Neural progenitor cell (in vitro differentiated cells): ENCODE measurements at places on chromosomes 11 and 22. TPM values are rescaled to one million over a fixed set of nuclear protein-coding genes. Genes with fewer than 3 reads are reported as not detected.

GRCh38 chr11:34443136-34443535, 4.4 kb downstream of the CAT start:
- no peaks in the 10 kb centered on the region for H3K27me3 ChIP-seq
- no peaks in the 10 kb centered on the region for H3K36me3 ChIP-seq
- no peak overlapping the region for H3K4me3 ChIP-seq
- H3K4me1 ChIP-seq = no peaks in the 10 kb centered on the region

- H3K4me1 ChIP-seq = no peaks in the 10 kb centered on the region
- no peak overlapping the region for H3K4me3 ChIP-seq
- peaks cover 15% of the 10 kb centered on the region for H3K36me3 ChIP-seq
Measured at GRCh38 chr11:76491644-76492043, 46.8 kb downstream of the EMSY start.

DNA sequence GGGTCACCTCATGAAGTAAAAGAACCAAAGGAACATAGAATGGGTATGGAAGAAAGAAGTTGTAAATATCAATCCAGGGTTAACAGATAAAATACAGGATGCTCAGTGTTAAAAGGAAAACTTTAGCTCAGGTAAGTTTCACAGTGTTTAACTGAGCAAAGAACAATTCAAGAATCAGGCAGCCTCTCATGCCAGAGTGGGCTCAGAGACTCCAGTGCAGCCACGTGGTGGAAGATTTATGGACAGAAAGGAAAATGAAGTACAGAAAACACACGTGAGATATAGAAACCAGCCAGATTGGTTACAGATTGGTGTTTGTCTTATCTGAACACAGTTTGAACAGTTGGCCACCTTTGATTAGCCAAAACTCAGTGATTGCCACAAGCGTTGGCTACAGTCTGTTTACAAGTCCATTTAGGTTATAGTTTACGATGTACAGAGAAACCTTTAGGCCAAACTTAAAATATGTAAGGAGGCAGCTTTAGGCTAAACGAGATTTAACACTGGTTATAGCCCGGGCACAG, 9.1 kb downstream of the AP5B1 start:
- no peaks in the 10 kb centered on the region for H3K27me3 ChIP-seq
- no peak overlapping the region for H3K4me3 ChIP-seq
- no peaks in the 10 kb centered on the region for H3K4me1 ChIP-seq

GRCh38 chr11:43576803-43577521, 103.6 kb upstream of the HSD17B12 start:
- H3K4me3 ChIP-seq = peak overlapping the region; percentile 3
- peaks cover 100% of the 10 kb centered on the region for H3K27me3 ChIP-seq
- no peak overlapping the region for H3K27ac ChIP-seq
- DNase-seq = peak; percentile 93

- DNase-seq = no peak
- no peak overlapping the region for H3K4me3 ChIP-seq
- no peaks in the 10 kb centered on the region for H3K27me3 ChIP-seq
- peaks cover 16% of the 10 kb centered on the region for H3K4me1 ChIP-seq
Measured at GRCh38 chr22:41695211-41695610, 4.1 kb upstream of the MEI1 start.

GRCh38 chr11:117885777-117886176, 9.3 kb upstream of the FXYD6 start:
- H3K27ac ChIP-seq = no peak overlapping the region
- H3K36me3 ChIP-seq = no peaks in the 10 kb centered on the region
- H3K4me3 ChIP-seq = no peak overlapping the region

- H3K36me3 ChIP-seq = no peaks in the 10 kb centered on the region
- H3K27ac ChIP-seq = no peak overlapping the region
- peak; percentile 78 for DNase-seq
- no peaks in the 10 kb centered on the region for H3K27me3 ChIP-seq
Measured at GRCh38 chr11:70471254-70471653, 72.9 kb downstream of the CTTN start.

DNA sequence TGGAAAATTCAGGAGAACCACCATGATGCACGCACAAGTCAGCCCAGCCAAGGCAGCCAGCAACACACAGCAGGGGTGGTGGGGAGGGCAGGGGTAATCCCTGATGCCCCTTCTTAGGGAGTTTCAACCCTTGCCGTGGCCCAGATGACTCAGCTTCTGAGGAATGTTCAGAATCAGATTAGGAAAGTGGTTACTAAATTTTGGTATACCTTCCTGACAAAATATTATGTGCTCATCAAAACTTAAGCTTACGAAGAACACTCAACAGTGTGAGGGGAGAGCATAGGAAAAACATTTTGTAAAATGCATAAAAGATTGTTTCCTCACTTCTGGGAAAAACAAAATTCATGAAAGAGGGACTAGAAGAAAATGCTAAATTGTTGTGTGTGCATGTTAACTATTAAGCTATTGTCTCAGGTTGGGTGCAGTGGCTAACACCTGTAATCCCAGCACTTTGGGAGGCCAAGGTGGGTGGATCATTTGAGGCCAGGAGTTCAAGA, 32.1 kb downstream of the SERPIND1 start:
- H3K27me3 ChIP-seq = no peaks in the 10 kb centered on the region
- no peak for DNase-seq
- H3K4me1 ChIP-seq = no peaks in the 10 kb centered on the region

GRCh38 chr11:77303328-77303727, 1.8 kb upstream of the GDPD4 start:
- no peak overlapping the region for H3K27ac ChIP-seq
- no peaks in the 10 kb centered on the region for H3K36me3 ChIP-seq
- H3K27me3 ChIP-seq = no peaks in the 10 kb centered on the region
- H3K4me3 ChIP-seq = no peak overlapping the region
- no peak for DNase-seq

DNA sequence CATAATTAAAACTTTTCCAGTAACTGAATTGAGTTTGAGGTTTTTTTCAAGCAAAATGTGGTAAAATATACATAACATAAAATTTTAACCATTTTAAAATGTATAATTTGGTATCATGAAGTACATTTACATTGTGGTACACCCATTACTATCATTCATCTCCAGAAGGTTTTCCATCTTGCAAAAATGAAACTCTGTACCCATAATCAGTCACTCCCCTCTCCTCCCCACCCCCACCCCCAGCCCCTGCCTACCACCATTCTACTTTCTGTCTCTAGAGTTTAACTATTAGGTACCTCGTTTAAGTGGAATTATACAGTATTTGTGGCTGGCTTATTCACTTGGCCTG, 63.7 kb downstream of the MICAL2 start:
- no peaks in the 10 kb centered on the region for H3K4me1 ChIP-seq
- no peak for DNase-seq
- no peak overlapping the region for H3K27ac ChIP-seq
- H3K36me3 ChIP-seq = no peaks in the 10 kb centered on the region

- H3K27ac ChIP-seq = no peak overlapping the region
- H3K4me3 ChIP-seq = no peak overlapping the region
- peaks cover 3% of the 10 kb centered on the region for H3K27me3 ChIP-seq
- H3K36me3 ChIP-seq = no peaks in the 10 kb centered on the region
Measured at GRCh38 chr22:19705181-19705934, 8.9 kb upstream of the SEPTIN5 start.

DNA sequence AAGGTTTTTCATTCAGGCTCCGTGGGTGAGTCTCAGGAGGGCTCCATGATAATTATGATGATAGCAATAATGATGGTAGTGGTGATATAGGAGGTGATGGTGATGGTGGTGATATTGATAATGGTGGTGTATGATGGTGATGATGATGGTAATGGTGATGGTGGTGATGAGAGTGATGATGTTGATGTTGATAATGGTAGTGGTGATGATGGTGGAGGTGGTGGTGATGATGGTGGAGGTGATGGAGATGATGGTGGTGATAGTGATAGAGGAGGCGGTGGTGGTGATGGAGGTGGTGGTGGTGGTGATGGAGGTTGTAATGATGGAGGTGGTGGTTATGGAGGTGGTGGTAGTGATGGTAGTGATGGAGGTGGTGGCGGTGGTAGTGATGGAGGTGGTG, 79.4 kb downstream of the MPPED1 start:
- no peak for DNase-seq
- H3K27me3 ChIP-seq = no peaks in the 10 kb centered on the region
- no peaks in the 10 kb centered on the region for H3K4me1 ChIP-seq
- H3K36me3 ChIP-seq = no peaks in the 10 kb centered on the region
- H3K4me3 ChIP-seq = no peak overlapping the region

- H3K4me3 ChIP-seq = no peak overlapping the region
- H3K27me3 ChIP-seq = no peaks in the 10 kb centered on the region
- peaks cover 4% of the 10 kb centered on the region for H3K4me1 ChIP-seq
- no peaks in the 10 kb centered on the region for H3K36me3 ChIP-seq
- H3K27ac ChIP-seq = no peak overlapping the region
- DNase-seq = no peak
Measured at GRCh38 chr11:86749821-86750401, 50.4 kb upstream of the PRSS23 start.

DNA sequence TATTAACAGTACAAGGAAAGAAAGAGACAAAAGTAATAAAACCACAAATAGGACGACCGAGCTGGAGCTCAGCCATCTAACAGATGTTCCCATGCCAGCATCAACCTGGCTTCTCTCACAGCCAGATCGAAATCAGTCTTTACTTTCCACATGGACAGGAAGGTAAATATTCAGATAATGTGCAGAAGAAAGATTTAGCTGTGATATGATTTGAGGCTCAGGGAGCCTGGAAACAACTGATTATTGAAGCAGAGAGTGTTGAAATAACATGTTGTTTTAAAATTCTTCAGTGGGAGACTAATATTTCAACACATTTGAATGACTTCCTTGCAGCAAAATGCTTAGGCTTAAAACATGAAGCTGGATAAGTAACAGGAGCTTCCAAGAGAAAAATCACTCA, 546.8 kb downstream of the ETS1 start:
- H3K36me3 ChIP-seq = no peaks in the 10 kb centered on the region
- H3K27ac ChIP-seq = no peak overlapping the region
- no peak overlapping the region for H3K4me3 ChIP-seq

DNA sequence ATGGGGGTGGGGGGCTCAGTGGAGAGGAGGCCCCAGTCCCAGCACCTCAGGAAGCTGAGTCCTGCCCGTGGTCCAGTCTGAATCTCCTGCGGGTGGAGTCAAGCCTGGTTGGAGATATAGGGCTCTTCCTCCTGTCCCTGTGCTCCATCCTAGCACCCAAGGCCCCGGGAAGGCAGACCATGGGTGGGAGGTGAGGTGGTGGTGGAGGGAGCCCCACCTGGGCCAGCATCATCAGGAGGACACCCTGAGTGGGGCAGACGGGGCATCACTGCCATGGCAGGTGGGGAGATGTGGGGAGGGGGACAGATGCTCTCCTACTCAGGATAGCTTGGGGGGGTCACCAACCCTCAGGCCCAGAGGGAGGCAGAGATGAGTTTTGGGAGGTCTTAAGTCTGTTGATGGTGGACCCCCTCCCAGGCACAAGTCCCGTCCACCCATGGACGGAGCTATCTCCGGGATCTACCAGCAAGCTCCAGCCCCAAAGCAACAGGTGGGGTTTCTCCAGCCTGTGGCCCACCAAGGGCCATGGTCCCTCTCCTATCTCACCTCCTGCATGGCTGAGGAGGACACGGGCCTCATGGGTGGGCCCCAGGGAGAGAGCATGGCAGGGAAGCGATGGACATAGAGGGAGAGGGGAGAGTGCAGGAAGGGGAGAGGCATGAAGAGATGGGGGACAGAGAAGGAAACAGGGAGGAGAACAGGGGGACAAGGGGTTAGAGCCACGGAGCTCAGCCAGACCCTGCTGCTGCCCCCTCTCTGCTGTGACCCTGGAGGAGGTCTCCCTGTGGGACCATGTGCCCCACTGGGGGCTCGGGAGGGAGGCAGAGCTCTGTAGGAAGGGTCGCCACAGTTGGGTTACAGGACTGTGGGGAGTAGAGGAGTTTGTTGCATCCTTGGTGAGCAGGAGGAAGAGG, 1.3 kb downstream of the MRGPRE start:
- DNase-seq = no peak
- H3K4me3 ChIP-seq = no peak overlapping the region
- H3K4me1 ChIP-seq = no peaks in the 10 kb centered on the region
- H3K27me3 ChIP-seq = no peaks in the 10 kb centered on the region
- H3K27ac ChIP-seq = no peak overlapping the region

The ABCG4 gene
- total RNA-seq = 0.24 and 0.65 TPM in 2 replicates

The CHRM1 gene
- total RNA-seq = not detected in 2 replicates

The MIOX gene
- total RNA-seq = not detected in 2 replicates

The TSSK2 gene
- total RNA-seq = not detected in 2 replicates

The A4GALT gene
- 2.6 and 17.7 TPM in 2 replicates for total RNA-seq

The SCGB2A2 gene
- not detected in 2 replicates for total RNA-seq

The DBX1 gene
- total RNA-seq = 0.43 and 5.3 TPM in 2 replicates
